Dermis microvascular lymphatic vessel endothelial cell (primary cell): ENCODE measurements at places on chromosomes 4 and X. TPM values are rescaled to one million over a fixed set of nuclear protein-coding genes. Genes with fewer than 3 reads are reported as not detected.

Gene SPANXD
- total RNA-seq: not detected in 2 replicates

Gene SERTM2
- not detected in 2 replicates for total RNA-seq

Gene ZNF157
- total RNA-seq: not detected in 2 replicates

Gene WNK3
- 0.13 and 0.38 TPM in 2 replicates for total RNA-seq

Gene LEF1
- total RNA-seq: 0.13 TPM in 1 of 2 replicates, not detected in the other

Gene SFRP2
- total RNA-seq: under 0.01 TPM in 1 of 2 replicates, not detected in the other

Gene DDX53
- not detected in 2 replicates for total RNA-seq

Gene TMPRSS11F
- total RNA-seq: not detected in 2 replicates
